ENCODE measurements at places on chromosomes 12 and 14.

DNA sequence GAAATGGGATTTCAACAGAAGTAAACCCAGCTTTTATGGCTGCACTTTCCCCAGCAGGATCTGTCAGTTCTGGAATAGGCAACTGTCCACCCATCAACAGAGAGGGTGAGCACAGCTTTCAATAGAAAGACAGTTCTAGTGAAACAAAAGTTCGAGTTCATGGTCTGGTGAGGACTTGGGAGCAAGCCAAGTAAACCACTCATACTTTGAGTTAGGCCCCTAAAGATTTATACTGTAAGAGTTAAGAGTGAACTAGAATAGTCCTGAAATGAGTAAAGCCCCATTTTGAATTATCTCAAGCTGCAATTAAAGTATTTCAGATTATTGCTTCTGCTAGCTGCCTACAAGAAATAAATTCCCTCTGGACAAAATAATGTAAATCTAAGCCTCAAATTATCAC lies 82.6 kb downstream of the METTL25 start:
- no peak for DNase-seq

DNA sequence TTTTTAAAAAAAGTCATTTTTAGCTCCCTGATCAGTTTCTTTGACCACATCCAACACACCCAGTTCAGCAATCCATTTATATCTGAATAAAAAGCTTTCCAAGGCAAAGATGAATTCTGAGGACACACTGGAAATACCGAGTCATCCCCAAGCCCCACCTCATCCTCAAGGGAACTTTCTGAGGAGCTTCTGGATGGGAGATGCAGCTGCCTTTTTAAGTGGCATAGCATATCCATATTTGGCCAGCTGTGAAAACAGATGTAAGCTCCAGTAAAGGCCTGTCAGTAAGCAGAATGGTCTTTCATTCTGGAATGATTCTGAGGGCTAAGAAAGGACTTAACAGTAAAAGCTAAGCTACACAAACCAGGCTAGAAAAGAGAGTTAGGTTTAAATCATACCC lies 18.4 kb downstream of the ZFYVE1 start:
- DNase-seq: no peak

- DNase-seq: no peak
Observed at GRCh38 chr12:25970082-25970481, 11.6 kb downstream of the RASSF8 start.

DNA sequence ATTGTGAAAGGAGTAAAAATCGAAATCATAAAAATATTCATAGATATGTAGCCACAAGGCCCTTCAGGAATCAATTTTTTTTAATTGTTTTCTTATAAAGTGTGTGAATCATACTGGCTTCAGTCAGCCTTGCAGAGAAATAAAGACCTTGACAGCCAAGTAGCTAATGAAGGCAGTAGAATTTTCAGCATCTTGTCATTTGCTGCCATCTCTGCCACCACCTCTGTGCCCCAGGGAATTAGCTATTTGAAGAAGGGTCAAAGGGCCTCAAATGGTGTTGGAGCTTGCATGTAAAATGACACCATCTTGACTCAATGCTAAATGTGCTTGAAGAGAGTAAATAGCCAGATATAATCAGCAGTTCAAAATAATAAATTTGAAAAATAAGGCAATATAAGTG lies 359.4 kb upstream of the DCN start:
- DNase-seq: no peak

- no peak for DNase-seq
Observed at GRCh38 chr14:74248017-74248416, 8.8 kb downstream of the VSX2 start.

DNA sequence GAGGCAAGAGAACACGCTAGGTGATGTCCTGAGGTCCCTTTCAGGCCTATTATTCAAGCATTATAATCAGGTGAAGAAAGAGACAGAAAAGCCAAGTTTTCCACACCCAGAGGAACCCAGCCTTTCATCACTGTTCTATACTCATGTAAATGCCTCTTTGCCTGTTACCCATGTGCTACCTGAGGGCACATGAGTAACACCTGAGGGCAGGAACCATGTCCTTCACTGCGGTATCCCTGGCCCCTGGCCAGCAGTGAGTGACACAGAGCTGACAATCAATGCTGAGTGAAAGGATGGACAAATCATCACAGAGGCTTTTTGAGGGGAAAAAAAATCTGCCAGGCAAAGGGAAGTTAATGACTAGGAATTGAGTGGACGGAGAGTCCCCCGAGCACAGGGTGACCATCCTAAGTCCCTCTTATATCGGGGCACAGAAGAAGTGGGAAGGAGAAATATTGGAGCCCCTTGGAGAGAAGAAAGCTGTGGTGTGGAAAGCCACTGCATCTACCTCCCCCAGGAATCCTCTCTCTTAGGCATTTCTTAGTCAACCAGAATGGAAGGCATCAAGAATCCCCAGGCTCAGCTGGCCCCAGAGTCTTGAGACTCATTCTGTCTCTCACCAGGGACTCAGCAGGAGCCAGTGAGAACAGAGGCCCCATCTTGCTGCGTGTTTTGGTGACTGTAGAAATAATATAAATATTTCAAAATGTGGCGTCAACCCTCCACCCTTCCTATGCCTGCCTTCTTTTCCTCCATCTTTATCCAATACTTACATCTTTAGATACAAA lies 212.9 kb downstream of the DPF3 start:
- no peak for DNase-seq

DNA sequence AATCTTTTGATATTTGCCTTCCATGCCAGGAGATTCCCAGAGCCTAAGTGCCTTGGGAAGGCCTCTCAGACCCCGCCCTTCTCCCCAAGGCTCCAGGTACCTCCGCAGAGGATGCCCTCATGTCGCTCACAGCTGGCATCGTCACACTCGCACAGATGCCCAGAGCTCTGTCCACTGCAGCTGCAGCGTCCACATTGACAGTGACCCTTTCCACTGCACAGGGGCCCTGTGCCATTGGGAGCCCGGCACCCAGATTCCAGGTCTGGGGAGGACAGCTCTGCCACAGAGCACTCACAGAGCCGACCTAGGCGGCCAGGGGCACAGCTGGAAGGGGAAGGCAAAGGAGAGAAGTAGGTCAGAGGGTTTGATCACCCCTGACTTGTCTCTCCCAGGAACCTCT lies 12.3 kb upstream of the CSAD start:
- DNase-seq: no peak

DNA sequence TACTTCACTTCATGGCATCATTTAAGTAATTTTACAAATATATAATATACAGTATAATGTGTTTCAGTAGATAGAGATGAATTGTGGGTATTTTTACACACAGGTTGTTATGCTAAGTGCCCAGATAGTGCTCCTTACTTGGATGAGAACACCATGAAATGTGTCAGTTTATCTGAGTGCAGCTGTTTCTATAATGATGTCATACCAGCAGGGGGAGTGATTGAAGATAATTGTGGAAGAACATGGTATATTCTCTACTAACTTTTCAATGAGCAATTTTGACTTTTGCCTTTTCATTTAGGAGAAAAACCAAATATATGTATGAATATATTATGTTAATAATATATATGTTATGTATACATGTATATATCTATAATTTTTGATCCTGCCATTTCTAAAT lies 221.6 kb downstream of the LRRK2 start:
- peak; percentile 43 for DNase-seq

GRCh38 chr14:86672080-86672479 lies 1142.1 kb downstream of the FLRT2 start:
- no peak for DNase-seq

DNA sequence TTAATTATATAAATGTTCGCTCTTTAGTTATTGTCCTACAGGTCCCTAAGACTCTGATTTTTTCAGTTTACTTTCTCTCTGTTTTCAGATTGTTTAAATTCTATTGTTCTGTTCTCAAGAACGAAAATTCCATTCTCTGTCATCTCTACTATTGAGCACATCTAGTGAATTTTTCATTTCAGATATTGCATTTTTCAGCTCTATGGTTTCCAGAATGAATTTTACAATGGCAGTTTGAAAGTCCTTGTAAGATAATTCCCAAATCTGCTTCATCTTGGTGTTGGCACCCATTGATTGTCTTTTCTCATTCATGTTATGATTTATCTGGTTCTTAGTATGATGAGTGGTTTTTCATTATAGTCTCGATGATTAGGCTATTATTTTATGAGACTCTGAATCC lies 519.6 kb upstream of the LRFN5 start:
- DNase-seq: no peak

DNA sequence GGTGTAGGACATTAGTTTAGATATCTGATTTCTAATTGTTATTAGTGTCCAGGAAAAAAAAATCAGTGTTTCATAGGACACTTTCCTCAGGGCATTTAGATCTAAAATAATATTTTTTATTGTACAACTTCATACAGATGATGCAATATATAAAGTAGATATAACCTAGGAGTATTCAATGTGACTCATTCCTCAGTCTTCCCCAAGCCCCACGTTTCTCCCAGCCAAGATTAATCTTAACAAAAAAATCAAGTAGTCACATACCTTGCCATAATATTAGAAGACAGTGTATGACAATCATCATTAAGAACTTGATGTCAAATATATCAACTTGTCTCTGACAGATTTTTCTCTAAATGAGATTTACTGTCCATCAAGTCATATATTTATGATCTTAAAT lies 37.1 kb downstream of the PPFIA2 start:
- no peak for DNase-seq

GRCh38 chr14:71143381-71144290 lies 236.4 kb downstream of the PCNX1 start:
- peak; percentile 55 for DNase-seq

DNA sequence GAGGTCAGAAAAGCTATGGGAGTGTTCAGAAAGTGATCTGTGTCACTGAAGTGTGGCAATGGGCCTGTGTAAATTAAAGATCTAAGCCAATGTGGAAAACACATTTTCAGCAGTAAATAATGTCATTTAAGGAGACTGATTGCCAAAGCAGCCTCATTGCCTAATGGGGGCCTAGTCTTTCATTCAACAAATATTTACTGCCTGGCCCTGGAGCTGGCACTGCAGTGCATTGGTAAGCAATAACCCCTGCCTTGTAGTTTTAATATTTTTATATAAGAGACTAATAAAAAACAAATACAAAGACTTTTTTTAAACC lies 326.6 kb downstream of the BTG1 start:
- no peak for DNase-seq

- DNase-seq: no peak
Observed at GRCh38 chr12:75939016-75939642, 92.4 kb downstream of the PHLDA1 start.

DNA sequence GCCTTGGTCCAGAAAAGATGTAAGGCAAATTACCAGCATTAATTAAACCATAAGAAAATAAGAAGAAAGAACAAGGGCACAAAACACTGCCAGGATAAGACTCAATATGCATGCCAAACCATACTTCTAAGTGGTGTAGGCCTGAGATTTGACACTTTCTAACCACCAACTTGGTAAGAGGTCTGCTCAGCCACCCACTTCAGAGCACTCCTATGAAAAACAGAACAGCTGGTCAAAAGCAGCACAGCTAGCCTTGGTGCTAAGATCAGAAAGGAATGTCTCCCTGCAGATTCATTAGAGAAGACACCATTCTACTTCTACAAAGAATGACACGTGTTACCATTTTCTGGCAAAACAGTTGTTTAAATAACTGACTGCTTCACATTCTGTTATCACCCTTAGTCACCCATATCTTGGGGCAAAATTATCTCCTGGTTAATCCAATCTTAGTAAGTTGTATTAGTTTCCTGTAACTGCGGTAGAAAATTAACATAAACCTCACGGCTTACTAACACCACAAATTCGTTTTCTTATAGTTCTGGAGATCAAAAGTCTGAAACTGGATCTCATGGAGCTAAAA lies 13.2 kb downstream of the RPS6KA5 start:
- no peak for DNase-seq

DNA sequence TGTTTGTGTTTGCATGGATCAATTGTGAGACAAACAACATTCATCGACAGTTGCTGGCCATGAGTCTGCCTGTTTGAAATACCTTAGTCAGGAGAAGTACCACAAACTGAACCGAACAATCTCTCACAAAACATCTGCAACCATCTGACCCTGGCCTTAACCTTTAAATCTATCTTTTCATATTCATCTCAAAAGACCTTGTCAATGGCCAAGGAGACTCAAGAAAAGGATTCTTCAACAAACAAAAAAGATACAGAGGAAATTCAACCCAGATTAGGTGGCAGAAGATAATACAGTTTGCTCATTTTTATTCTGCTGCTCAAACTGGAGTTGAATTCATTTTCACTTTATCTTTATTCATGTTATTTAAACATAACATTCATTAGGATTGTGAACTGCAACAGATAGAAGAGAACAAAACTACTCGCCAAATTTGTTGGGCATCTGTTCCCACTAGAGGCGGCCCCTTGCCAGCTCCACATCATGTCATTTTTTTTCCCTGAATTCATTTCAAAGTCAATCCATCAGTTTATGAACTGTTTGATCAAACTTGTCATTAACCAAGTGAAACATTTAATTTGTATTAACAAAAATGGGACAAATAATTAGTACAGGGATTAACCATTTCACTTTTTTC lies 152.3 kb upstream of the OTX2 start:
- DNase-seq: no peak

DNA sequence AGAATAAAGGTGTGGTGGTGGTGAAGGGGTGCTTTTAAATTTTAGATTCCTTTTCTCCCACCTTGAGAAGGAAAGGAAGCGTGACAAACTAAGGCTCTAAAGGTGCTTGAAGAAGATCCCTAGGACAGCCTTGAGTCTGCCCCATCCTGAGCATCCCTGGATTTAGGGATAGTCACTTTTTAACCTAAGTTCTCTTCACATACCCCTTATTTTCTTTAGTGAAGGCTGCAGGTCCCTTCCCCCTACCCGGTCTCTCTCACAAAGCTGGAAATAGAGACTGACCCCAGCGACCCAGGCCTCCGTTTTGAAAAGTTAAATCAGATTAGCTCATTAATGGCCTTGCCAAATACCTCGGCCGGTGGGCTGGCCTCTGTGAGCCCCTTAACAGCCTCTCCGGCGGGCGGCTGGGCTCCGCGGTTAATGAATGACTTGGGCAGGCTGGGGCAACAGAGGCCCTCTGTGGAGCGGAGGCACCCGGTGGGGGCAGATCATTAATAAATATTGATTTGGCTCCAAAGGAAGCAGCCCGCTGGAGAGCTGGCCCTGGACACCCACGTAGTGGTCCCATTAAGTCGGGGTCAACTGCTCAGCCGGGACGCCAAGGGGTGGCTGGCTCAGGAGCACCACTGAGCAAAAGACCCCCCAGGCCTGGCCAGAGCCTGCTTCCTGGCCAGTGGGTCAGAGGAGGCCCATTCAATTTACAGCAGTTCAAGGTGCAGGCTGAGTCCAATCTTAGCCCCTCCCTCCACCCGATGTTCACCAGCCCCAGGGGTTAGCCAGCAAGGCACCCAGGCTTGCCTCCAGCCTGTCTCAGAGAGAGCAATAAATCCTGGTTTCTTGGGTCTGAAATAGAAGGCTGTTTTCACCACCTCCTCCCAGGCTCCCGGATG lies 31.8 kb downstream of the PAH start:
- peak; percentile 7 for DNase-seq

DNA sequence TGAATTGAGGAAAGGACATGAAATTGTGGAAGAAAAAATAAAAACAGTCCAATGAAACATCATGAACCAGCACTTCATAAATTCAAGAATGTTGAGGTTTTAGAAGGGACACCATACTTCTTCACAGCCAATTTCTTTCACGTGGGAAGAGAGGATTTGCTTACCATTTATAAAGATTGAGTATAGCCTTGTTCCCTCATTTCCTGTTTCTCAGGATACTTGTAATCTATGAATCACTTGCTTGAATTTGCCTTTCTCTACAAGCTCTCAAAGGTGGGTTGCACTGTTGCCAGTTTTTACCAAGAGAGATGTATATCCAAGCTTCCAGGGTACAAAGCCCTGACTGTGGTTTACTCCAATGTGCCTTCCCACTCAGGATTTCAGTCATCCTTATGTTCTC lies 116.1 kb downstream of the DUSP6 start:
- no peak for DNase-seq

- DNase-seq: no peak
Observed at GRCh38 chr12:27589419-27589818, 65.4 kb downstream of the PPFIBP1 start.

- no peak for DNase-seq
Observed at GRCh38 chr12:85693093-85693665, 143.0 kb downstream of the RASSF9 start.

Measured in Caco-2 (cell line).